Fibroblast of villous mesenchyme (primary cell): ENCODE measurements at places on chromosomes 12 and 14.

GRCh38 chr12:49776413-49776812 is 35.1 kb downstream of the TMBIM6 start:
- peak; percentile 85 for DNase-seq

- DNase-seq: no peak
Observed at GRCh38 chr12:108080363-108080762, 48.7 kb upstream of the WSCD2 start.

GRCh38 chr14:34539407-34540180 is at the start of gene EAPP:
Gene EAPP (minus strand): TSS chr14:34539701. CDS start chr14:34539628, 73 bp downstream.
- DNase-seq: peak; percentile 98

GRCh38 chr12:30484658-30485057 is 211.0 kb downstream of the IPO8 start:
- DNase-seq: no peak

- DNase-seq: peak; percentile 23
Observed at GRCh38 chr12:110355073-110355472, 48.4 kb downstream of the ANAPC7 start.

GRCh38 chr12:130689408-130690405 is 26.4 kb downstream of the RIMBP2 start:
- DNase-seq: no peak

DNA sequence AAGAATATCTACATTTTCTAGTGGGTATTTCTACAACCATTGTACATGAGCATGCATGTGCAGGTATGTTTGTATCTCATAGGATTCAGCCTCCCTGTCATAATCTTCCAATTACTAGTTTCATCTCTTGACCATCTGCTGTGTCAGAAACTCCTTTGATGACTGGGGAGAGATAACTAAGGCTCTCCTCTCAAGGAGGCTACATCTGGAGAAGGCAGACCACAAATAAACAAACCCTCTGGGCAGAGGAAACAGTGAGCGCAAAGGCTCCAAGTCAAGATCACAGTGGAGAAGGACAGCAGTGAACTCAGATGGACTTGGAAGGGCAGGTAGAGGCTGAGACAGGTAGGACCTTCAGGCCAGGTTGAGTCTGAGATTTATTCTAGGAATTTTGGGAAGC is 166.4 kb downstream of the PELI2 start:
- peak; percentile 58 for DNase-seq

GRCh38 chr14:100191584-100192249 is 32.3 kb upstream of the DEGS2 start:
- no peak for DNase-seq

- DNase-seq: no peak
Observed at GRCh38 chr12:2775431-2775830, 19.3 kb upstream of the FKBP4 start.

- no peak for DNase-seq
Observed at GRCh38 chr14:53861781-53862180, 94.8 kb downstream of the BMP4 start.

- DNase-seq: no peak
Observed at GRCh38 chr14:79137045-79137430, 966.9 kb downstream of the NRXN3 start.

DNA sequence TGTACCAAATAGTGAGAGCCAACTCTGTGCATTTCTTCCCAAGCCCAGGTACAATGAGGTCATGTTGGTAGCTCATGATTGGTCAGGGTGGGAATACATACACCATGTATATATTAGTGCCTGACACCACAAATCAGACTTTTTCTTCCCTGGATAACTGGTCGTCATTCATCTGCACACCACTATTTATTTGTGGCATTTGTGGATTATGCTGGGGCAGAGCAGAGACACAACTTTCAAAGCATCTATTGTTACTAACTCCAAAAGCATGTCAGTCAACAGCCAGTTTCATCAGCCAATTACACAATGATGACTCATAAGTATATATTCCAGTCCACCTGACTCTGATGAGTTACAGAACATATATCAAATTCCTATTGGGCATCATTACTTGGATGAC is 181.7 kb downstream of the ADAMTS20 start:
- peak; percentile 22 for DNase-seq

- no peak for DNase-seq
Observed at GRCh38 chr12:52993558-52993869, 12.7 kb upstream of the EIF4B start.

GRCh38 chr12:4951083-4951482 is 41.4 kb downstream of the KCNA1 start:
- no peak for DNase-seq

- peak; percentile 14 for DNase-seq
Observed at GRCh38 chr14:60760209-60760608, 25.6 kb downstream of the MNAT1 start.

DNA sequence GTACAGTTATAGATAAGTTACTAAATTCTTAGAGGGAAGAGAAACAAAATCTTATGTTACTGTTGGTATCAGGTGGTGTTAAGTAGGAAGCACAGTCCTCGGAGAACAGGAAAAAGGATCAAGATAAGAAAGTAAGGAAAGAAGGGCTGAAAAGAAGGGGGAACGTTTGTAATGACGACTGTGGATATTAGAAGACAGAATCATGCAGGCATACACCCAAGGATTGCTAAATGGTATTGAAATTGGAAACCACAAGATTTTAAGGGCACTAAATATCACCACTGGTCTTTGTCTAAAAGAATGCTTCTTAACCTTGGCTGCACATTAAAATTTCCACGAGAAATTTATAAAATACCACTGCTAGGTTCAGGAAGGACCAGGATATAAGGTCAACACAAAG is 34.1 kb upstream of the ERGIC2 start:
- DNase-seq: no peak

DNA sequence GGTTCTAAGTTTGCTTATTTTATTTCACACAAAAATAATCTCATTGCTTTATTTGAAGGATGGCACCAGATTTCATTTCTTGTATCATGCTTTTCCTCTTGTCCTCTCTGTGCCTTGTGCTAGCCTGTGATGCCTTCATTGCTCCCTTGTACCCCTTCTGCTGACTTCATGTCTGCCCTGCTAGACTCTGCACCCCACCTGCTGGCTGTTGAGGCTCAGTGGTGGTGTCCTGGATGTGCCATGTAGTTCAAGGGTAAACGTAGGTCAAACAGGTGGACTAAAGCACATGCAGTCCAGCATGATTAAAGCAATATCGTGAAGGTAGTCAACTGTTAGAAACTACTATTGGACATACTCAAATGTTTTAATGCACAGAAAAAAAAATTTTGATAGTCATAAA is 21.6 kb downstream of the MRPS35 start:
- no peak for DNase-seq
